ENCODE measurements at places on chromosomes 6 and 20.

- no peak for DNase-seq
Observed at GRCh38 chr6:149864578-149865535, 698 bp upstream of the LRP11 start.

DNA sequence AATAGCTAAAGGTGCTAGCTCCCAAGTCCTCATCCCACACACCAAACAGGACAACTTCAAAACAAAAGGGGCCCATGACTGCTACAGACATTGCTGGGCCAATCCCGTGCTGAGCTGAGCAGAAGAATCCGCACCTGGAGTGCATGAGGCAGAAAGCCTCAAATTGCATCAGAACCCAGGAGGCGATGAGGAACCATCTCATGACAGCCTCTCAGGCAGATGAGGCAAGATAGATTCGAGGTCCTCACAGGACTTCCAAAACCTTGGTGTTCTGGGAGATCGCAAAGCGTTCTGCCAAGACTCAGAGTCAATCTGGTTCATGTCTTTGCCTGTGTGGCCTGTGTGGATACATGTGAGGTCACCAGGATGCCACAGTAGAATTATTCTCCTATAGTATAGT is 32.8 kb upstream of the SSTR4 start:
- DNase-seq = no peak

DNA sequence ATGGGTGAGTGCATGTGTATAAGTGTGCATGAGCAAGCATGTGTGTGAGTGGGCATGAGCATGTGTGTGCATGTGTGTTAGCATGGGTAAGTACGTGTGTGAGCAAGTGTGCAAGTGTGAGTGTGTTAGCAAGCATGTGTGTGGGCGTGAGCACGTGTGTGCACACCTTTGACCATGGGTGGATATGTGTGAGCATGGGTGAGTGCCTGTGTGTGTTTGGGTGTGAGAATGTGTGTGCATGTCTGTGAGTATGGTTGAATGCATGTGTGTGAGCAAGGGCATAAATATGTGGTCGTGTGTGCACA is 84.6 kb downstream of the DLL1 start:
- no peak for DNase-seq

DNA sequence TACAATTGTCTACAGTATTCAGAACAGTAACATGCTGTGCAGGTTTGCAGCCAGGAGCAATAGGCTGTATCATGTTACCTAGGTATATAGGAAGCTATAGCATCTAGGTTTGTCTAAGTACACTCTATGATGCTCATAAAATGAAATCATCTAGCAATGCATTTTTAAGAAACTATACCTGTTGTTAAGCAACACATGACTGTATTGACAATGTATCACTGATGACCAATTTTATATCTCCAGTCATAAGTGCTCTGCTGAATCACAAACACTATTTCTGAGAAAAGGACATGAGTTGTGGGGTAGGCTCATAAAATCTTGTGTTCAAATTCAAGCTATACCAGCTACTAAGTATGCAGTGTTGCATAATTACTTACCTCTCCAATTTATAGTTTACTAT is 501.3 kb downstream of the CD109 start:
- no peak for DNase-seq

DNA sequence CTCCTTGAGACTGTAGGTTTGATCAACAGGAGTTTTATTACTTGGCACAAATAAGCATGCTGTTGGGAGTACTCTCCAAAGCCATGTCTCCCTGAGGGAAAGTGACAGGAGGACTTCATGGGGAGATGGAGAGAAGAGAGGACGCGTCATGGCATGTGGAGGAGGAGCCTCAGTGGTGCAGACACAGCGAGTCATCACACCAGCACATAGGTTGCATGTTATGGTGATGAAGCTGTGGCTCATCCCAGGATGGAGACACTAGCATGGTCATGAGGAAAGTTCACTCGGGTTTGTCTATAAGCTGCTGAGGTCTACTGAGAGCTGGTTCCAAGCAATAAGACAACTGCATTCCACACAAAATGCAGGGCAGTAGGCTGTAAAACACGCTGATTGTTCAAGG is 13.2 kb upstream of the SSTR4 start:
- DNase-seq = no peak

- DNase-seq = no peak
Observed at GRCh38 chr6:6941201-6941600, 166.6 kb upstream of the RREB1 start.

DNA sequence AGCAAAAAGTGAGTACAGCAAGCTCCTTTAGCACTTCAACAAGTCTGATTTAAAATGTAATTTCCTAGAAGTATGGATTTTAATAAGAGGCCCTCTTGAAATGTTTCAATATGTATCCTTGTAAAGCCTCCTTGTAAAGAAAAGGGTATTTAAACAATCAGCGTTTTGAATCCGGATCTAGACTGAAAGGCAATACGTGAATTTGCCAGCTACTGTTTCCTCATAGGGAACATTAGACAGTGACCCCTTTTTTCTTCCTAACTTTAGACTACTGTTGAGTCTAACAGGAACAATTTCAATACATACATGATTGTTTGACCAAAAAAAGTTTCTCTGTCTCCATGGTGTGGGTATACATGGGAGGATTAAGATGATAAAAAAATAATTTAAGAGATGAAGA is 395.0 kb downstream of the TFAP2A start:
- no peak for DNase-seq

DNA sequence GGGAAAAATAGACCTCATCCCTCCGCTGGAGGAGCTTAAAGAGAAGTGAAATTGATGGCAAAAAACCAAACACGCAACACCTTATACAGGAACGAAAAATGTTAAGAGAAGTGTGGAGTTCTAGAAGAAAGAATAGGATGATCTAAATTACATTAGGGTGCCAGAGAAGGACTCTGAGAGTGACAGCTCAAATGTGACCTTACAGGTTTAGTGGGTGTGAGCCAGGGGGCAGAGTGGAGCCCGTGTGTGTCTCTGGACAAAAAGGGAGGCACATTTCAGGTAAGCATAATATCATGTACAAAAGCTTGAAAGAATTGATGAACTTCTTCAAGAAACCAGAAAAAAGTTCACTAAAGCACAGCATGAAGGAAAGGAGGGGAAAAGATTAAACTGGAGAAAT is 20.8 kb downstream of the HLA-DRA start:
- DNase-seq = no peak

DNA sequence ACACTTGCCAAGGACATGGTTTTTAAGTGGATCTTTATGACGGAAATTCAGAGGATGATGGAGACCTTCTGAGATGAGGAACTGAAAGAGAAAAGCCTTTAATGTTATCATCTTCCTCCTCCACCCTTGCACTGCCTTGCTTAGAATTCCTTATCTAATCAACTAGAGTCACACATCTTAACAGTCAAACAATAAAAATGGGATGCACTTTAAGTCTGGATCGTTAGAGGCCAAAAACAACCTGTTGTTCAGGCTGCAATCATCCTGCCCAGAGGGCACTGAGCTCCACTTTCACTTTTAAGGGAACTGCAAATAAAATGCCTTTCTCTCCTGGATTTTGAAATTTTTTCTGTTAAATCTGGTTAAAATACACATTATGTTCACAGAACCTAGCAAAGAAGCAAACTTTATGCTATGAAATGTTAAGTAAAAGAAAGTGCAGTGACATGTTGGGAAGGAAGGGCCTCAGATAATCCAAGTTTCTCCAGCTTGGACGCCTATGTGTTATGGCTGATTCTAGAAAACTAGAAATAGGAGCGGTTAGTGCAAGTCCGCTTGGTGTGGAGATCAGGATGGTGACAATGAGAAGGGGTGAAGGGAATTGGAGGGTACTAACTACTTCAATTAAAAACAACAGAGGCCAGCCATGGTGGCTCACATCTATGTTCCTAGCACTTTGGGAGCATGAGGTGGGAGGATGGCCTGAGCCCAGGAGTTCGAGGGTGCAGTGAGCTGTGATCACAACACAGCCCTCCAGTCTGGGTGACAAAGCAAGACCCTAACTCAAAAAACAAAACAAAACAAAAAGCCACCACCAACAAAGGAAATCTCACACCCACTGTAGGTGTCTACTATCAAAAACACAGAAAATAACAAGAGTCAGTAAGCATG is 66.4 kb upstream of the KIF13A start:
- no peak for DNase-seq

GRCh38 chr6:45591306-45591705 is 213.6 kb upstream of the SUPT3H start:
- no peak for DNase-seq

GRCh38 chr6:90480666-90481065 is 106.2 kb downstream of the MAP3K7 start:
- no peak for DNase-seq

DNA sequence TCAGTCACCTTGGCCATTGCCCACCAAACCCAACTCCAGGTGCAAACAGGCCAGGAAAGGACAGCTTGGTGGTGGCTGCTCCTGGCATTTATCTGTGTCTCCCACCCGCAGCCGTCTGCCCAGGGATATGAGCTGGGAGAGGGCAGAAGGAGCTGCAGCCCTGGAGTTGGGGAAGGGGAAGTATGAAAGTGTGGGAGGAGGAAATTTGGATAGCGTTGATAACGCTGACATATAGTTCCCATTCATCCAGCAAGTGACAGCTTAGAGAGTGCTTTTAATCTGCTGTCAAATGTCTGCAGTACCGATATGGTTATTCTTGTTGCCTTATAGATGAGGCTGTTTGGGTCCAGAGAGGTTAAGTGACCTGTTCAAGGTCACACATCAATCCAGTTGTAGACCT is 741 bp downstream of the KCNK16 start:
- no peak for DNase-seq

DNA sequence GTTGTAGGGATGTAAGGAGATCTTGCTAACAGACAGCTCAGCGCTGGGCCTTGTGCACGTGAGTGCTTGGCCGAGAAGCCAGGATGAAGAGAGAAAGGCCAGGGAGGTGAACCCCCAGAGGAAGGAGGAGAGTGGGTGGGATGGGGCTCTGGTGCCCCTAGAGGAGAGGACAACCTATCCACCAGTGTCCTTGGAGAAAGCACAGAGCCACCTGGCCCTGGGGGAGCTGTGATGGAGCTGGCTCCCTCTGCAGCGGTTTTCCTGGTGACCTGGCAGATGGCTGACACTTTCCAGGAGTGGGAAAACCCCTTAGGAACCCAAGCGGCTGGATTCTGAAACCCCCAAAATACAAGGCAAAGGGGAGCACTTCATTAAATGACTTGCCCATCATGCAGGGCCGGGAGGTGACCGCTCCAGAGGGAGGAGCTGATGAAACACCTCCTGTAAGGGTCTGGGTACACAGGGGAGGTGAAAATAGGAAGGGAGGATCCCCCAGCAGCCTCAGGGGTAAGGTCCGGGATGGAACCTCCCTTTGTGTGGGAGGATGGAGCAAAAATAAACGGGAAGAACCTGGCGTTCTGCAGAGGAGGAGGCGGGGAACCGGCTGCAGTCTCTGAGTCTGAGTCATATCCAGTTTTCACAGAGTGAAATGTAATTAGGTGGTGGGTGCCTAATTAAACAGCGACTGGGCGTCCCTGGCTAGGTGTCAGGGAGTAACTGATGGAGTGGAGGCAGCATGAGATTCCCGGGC is 80.4 kb downstream of the SULF2 start:
- no peak for DNase-seq

- DNase-seq = no peak
Observed at GRCh38 chr20:52484438-52484837, 292.9 kb upstream of the ZFP64 start.

GRCh38 chr6:135503703-135504475 is 6.3 kb upstream of the AHI1 start:
- no peak for DNase-seq

GRCh38 chr6:115594891-115595290 is 465.8 kb downstream of the FRK start:
- DNase-seq = no peak

- no peak for DNase-seq
Observed at GRCh38 chr6:72382602-72383529, 239.0 kb upstream of the KCNQ5 start.

- DNase-seq = no peak
Observed at GRCh38 chr6:150547502-150548222, 52.0 kb upstream of the PLEKHG1 start.

- no peak for DNase-seq
Observed at GRCh38 chr20:46938434-46938833, 43.8 kb downstream of the EYA2 start.

GRCh38 chr20:46145713-46146112 is 27.6 kb downstream of the CD40 start:
- DNase-seq = no peak

DNA sequence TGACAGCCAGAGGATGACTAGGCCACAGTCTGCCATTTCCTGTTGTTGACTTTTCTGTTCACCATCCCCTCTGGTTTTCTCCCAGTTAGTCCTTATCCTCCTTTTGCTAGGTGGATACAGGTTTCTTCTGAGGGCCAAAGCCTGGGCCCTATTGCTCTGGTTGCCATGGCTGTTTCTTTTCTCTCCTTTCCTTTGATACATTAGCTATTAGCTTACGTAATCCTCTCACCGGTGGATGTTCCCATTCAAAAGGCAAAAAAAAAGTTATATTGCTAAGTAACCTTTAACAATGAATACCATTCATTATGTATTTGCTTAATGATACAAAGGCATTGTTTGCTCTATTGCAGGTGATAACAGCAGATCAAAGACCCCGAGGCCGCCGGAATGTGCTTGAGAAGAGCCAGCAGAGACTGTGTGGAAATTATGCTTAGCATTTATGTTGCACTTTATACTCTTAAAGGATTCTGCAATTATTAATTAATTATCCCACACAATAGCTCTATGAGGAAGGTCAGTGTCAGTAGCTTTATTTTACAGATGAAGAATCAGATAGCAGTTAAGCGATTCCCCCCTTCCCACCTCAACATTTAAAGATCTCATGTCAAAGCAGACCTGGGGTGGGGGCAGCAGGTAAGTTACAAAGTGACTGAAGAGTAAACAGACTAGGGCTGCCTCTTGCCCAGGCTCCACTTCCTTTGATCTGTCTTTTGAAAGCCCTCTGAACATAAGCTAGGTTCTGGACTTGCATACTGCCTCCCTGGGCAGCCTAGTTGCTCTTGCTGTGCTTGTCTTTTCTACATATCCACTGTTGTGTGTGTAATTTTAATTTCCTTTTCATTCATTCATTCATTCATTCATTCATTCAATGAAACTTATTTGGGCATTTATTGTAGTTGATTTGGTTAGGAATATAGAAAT is 14.5 kb upstream of the TFB1M start:
- no peak for DNase-seq

GRCh38 chr6:137813308-137813970 is 53.6 kb upstream of the TNFAIP3 start:
- no peak for DNase-seq

DNA sequence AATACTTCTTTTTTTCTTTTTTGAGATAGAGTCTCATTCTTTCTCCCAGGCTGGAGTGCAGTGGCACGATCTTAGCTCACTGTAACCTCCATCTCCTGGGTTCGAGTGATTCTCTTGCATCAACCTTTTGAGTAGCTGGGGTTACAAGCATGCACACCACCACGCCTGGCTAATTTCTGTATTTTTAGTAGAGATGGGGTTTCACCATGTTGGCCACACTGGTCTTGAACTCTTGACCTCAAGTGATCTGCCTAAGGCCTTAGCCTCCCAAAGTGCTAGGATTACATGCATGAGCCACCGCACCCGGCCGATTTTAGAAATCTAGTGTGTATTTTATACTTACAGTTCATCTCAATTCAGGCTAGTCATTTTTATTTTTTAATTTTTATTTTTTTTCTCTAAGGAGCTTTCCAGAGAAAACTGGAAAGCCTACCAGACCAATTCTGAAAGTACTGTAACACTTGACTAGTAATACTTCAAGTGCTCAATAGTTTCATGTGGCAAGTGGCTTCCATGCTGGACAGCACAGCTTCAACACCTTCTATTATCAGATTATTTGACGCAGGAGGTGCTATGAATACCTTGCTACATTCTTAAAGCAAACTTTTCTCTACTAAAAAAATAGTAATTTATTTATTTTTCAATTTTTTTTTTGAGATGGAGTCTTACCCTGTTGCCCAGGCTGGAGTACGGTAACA is 25.0 kb downstream of the POLR1C start:
- no peak for DNase-seq

- no peak for DNase-seq
Observed at GRCh38 chr20:775679-776135, 7.4 kb upstream of the SLC52A3 start.

Data from stimulated activated CD4-positive, alpha-beta T cell treated with anti-CD3 and anti-CD28 coated beads, Interleukin-1b, Interleukin-23, amount 100 ng/mL, for 1 hour (primary cell).